ENCODE measurements at places on chromosomes 7 and 10.

GRCh38 chr7:23357190-23358093 is 58.3 kb downstream of the MALSU1 start:
- DNase-seq: no peak

- no peak for DNase-seq
Measured at GRCh38 chr10:86506499-86506898, 15.1 kb downstream of the WAPL start.

DNA sequence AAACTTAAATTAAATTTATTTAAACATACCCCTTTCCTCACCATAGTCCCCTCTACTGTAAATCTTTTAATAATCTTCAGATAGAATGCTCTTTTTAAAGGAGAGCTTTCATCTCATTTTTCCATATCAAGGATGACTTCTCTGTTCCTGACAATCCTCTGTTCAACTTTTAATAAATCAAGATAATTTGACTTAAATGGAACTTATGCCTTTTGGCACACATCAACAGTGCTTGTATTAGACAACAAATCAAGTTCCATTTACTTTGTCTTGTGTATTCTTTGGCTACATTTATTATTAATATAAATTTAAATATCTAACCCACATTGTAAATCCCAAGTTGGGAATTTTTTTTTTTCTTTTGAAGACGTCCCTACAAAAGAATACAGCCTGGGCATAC is 42.7 kb upstream of the HYAL4 start:
- DNase-seq: no peak

DNA sequence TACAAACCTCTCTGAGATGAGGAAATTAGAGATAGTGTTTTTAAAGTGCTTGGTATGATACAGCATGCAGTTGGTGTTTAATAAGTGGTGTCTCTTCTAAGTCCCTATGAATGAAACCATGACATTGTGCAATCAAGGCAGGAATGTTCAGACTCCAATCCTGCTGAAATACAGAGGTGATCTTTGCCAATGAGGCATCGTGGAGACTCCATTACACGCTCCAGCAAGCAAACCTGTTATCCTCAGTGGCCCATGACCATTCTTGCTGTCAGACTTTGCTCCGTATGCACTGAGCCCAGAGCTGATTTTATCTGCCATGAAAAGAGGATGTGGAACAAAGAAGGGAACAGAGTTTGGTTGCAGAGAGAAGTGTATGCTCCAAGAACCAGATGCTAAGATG is 47.3 kb downstream of the CDHR3 start:
- DNase-seq: no peak

- DNase-seq: no peak
Measured at GRCh38 chr10:119335671-119336353, 128.4 kb downstream of the GRK5 start.

All from CD4-positive, alpha-beta T cell treated with Interleukin-17A for 4 hours (primary cell).